Activated CD4-positive, alpha-beta T cell treated with anti-CD3 and anti-CD28 coated beads, Interleukin-2, amount 10 ng/mL, durations not matched to agents 7 days and 5 days (primary cell): ENCODE measurements at places on chromosomes 12 and 14. TPM values are rescaled to one million over a fixed set of nuclear protein-coding genes. Genes with fewer than 3 reads are reported as not detected.

- DNase-seq = no peak
These were observed 377.1 kb upstream of the FAR2 start for GRCh38 chr12:28771968-28772367.

GRCh38 chr12:73817161-73817560 lies 720.5 kb upstream of the ATXN7L3B start:
- no peak for DNase-seq

- DNase-seq = no peak
These were observed 341.2 kb upstream of the KITLG start for GRCh38 chr12:88921434-88921833.

MYH6 gene
- total RNA-seq = 0.08 TPM

TBC1D30 gene
- total RNA-seq = 0.20 TPM

NYNRIN gene
- 0.35 TPM for total RNA-seq
